ENCODE measurements at places on chromosomes 16 and 17.

DNA sequence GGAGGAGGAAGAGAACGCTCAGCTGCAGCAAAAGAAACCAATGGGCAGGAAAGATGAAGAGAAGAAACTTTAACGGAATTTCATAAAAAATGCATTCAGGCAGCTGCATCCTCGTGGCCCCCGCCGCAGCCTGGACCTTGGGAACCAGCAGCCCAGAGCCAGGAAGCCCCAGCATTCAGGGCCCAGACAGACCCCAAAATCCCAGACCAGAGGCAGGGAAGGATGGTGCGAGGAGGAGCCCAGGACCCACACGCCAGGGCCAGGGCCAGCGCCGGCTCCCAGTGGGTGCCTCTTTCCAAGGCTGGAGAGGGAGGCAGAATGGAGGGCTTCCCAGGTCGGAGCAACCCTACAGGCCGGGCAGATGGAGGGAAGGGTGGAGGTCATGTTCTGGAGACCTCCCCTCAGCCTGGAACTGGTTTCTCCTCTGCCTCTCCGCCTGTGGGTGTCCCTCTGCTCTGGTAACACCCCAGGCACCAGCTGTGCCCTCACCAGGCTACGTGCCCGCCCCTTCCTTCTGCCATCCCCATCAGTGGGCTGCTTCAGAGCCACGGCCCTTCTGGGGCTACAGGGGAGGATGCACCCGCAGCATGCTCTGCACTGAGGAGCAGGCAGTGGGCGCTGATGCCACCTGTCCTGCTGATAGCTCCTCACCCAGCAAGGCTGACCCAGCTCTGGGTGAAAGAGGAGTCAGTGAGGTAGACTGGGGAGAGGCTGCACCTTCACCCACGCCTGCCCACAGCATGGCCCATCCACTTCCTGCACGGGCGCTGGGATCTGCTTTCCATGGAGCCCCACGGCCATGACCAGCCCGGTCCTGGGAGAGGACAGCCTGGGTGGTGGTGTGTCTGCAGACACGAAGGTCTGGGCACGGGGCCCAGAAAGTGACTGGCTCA lies 1.2 kb upstream of the MIF4GD start:
- H3K36me3 ChIP-seq: peaks cover 17% of the 10 kb centered on the region
- peak overlapping the region; percentile 71 for H3K27ac ChIP-seq
- no peak for DNase-seq
- H3K27me3 ChIP-seq: no peaks in the 10 kb centered on the region
- H3K4me3 ChIP-seq: peak overlapping the region; percentile 79

DNA sequence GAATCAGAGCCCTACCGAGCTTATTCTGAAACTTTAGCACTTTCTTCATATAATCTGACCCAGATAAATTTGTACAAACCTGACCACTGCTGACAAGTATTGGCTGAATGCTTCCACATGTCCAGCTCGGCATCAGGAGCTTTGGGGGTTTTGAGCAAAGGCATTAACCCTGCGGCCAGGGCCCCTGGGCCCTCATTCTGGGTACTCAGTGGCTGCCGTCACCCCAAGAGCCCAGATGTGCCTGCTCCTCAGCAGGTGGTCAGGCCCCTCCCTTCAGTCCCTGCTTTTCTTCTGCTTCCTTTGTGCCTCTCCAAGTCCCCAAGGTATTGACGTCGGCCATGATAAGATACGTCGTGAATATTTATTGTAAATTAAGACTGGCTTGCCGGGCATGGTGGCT lies 47.3 kb upstream of the CHMP6 start:
- H3K36me3 ChIP-seq: peaks cover 40% of the 10 kb centered on the region
- H3K27me3 ChIP-seq: no peaks in the 10 kb centered on the region
- no peak for DNase-seq
- no peak overlapping the region for H3K4me3 ChIP-seq
- peaks cover 19% of the 10 kb centered on the region for H3K4me1 ChIP-seq

- DNase-seq: no peak
- H3K4me3 ChIP-seq: no peak overlapping the region
- H3K27ac ChIP-seq: no peak overlapping the region
- H3K4me1 ChIP-seq: no peaks in the 10 kb centered on the region
- H3K36me3 ChIP-seq: no peaks in the 10 kb centered on the region
These were observed 6.7 kb upstream of the SMIM5 start for GRCh38 chr17:75626496-75627038.

DNA sequence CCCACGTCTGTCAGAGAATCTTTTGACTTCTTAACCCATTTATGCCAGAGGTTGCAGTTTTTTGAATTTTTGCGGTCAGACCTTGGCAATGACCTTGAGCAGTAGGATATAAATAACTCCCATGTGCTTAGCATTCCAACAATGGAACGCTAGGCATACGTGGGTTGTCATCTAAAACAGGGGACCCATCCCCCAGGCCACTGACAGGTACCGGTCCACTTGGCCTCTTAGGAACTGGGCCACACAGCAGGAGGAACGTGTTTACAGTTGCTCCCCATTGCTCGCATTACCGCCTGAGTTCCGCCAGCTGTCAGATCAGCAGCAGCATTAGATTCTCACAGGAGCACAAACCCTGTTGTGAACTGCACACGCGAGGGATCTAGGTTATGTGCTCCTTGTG lies 76.8 kb upstream of the LGALS9 start:
- no peak overlapping the region for H3K27ac ChIP-seq
- H3K4me3 ChIP-seq: no peak overlapping the region
- no peaks in the 10 kb centered on the region for H3K27me3 ChIP-seq
- H3K36me3 ChIP-seq: peaks cover 22% of the 10 kb centered on the region
- no peak for DNase-seq

- peaks cover 34% of the 10 kb centered on the region for H3K36me3 ChIP-seq
- no peak for DNase-seq
- peak overlapping the region; percentile 42 for H3K27ac ChIP-seq
These were observed 32.5 kb downstream of the ADCY7 start for GRCh38 chr16:50298591-50299507.

GRCh38 chr17:74404218-74404617 lies 27.7 kb upstream of the GPRC5C start:
- H3K27me3 ChIP-seq: peaks cover 31% of the 10 kb centered on the region
- no peak overlapping the region for H3K4me3 ChIP-seq
- no peaks in the 10 kb centered on the region for H3K36me3 ChIP-seq
- no peaks in the 10 kb centered on the region for H3K4me1 ChIP-seq
- DNase-seq: no peak

DNA sequence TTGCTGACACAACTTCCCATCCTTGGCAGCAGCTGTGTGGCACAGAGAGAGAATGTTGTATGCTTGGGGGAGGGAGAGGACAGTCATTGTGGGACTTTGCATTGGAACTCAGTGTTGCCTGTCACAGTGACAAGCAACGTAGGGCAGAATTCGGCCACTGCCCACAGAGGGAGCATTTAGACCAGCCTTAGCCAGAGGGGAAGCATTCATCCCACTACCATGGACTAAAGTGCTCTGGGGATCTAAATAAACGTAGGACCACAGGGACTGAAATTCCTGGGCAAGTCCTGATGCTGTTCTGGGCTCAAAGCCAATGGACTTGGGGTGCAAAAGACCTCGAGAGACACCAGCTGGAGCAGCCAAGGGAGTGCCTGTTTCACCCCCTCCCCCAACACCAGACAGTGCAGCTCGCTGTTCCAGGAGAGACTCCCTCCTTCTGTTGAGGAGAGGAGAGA lies 44.9 kb downstream of the ABCA8 start:
- no peaks in the 10 kb centered on the region for H3K36me3 ChIP-seq
- no peak for DNase-seq
- H3K27me3 ChIP-seq: no peaks in the 10 kb centered on the region
- no peak overlapping the region for H3K27ac ChIP-seq

- no peak for DNase-seq
- no peaks in the 10 kb centered on the region for H3K4me1 ChIP-seq
- H3K36me3 ChIP-seq: no peaks in the 10 kb centered on the region
- H3K27ac ChIP-seq: no peak overlapping the region
- no peak overlapping the region for H3K4me3 ChIP-seq
These were observed 680.8 kb upstream of the CDH8 start for GRCh38 chr16:62717026-62717425.

DNA sequence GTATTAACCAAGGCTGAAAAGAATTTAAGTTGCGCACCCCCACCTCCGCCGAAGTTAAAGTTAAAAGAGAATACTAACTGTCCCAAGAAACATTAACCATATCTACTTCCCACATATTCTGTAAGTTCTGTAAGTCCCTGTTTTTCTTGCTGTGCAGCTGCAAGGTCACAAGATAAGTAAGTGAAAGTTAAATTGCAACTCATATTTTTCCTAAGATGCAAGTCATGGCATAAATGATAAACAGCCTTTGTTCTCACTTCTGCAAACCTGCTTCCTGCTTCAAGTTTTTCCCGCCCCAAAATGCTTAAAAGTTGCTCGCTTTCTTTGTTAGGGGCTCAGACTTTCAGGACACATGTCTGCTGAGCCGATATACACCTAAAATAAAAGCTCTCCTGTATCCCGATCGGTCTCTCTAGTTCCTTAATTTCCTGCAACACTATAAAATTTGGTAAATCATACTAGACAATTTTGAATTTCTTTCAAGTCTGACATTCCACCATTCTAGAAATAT lies 32.6 kb upstream of the ABCA9 start:
- no peak for DNase-seq
- no peak overlapping the region for H3K4me3 ChIP-seq
- peaks cover 4% of the 10 kb centered on the region for H3K4me1 ChIP-seq
- H3K27ac ChIP-seq: no peak overlapping the region
- no peaks in the 10 kb centered on the region for H3K27me3 ChIP-seq

GRCh38 chr16:35186045-35186759 lies 1726.8 kb downstream of the TP53TG3F start:
- no peak for DNase-seq
- no peak overlapping the region for H3K27ac ChIP-seq
- no peaks in the 10 kb centered on the region for H3K4me1 ChIP-seq
- H3K36me3 ChIP-seq: no peaks in the 10 kb centered on the region
- H3K4me3 ChIP-seq: no peak overlapping the region

- peaks cover 43% of the 10 kb centered on the region for H3K27me3 ChIP-seq
- peak overlapping the region; percentile 68 for H3K4me3 ChIP-seq
- peak overlapping the region; percentile 53 for H3K27ac ChIP-seq
- H3K4me1 ChIP-seq: peaks cover 18% of the 10 kb centered on the region
These were observed 1.1 kb upstream of the NXN start for GRCh38 chr17:980406-981291.

- H3K27me3 ChIP-seq: peaks cover 93% of the 10 kb centered on the region
- DNase-seq: peak; percentile 89
- H3K4me3 ChIP-seq: peak overlapping the region; percentile 73
These were observed 46.5 kb downstream of the SRCIN1 start for GRCh38 chr17:38559051-38559879.

DNA sequence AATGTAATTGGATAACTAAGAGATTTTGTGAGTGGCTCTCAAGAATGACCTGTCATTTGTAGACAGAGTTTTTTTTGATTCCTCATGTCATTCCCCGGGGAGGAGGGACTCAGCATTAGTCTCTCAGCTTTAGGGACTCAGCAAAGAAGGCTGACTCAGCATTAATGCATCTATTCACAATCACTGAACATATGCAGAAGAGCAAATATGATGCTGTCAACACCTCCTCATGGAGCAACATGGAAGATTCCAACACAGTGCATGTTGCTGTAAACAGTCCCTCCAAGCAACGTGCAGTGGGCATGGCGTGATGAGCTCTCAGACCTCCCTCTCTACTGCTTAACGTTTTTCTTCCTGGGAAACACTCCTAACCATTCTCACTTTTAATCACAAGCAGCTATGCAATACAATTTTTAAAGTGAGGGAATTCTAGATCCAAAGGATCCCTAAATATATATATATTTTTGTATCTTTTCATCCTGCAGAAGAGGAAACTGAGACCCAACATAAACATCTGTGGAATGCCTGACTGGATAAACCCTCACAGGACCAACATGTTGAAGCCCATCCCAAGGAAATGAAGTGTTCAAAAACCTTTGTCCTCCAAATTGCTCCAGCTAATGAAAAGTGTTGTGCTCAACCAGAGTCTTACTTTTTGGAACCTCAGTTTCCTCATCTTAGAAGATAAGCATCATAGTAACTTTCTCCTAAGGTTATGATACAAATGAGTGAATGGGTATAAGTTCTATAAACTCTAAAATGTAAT lies 38.9 kb downstream of the TMEM100 start:
- no peaks in the 10 kb centered on the region for H3K36me3 ChIP-seq
- DNase-seq: no peak

DNA sequence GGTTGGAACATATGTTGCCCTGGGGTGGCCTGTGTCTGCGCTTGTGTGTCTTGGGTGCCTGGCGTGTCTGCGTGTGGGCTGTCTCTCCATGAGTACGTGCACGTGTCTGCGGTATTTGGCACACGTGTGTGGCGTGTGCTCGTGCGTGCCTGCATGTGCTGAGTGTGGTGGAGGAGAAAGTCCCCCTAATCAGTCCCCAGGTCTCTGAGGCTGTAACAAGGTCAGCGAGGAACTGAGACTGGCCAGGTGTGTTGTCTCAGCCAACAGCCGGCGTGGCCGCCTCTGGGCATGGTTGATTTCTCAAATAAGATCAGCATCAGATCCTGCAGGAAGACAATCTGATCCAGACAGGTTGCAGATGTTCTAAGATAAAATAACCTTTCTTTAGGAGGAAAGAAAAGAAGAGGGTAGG lies 3.5 kb upstream of the CPNE7 start:
- H3K27me3 ChIP-seq: peaks cover 59% of the 10 kb centered on the region
- H3K27ac ChIP-seq: peak overlapping the region; percentile 62
- H3K4me3 ChIP-seq: no peak overlapping the region
- DNase-seq: no peak

DNA sequence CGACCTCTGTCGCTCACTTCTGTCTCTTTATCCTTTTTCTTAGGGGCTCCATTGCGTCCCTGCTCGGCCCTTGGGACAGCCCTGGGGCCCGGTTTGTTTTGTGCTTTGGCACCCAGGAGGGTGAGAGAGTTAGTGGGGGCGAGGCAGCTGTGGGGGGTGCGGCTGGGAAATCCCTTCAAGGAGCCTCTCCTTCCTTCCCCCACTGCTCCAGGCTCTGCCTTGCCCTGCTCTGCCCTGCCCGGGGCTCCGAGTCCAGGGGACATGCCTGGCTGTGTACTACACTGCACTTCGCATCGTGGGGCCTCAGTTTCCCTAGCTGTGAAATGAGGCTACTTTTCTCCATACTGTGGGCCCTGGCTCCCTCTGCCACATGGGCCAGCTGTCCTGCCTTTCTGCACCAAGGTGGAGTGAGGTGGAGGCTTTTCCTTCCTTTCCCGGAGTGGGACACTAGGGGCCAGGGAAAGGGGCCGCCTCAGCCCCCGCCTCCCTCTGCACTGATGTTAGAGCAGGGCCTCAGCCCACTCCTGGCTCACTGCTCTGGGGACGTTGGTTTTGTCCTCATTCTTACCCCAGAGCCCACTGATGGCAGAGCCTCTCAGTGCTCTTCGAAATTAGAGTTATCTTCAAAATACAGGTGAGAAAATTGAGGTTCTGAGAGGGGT lies 980 bp downstream of the LLGL1 start:
- no peaks in the 10 kb centered on the region for H3K27me3 ChIP-seq
- peak overlapping the region; percentile 83 for H3K27ac ChIP-seq
- H3K36me3 ChIP-seq: peaks cover 3% of the 10 kb centered on the region
- peaks cover 25% of the 10 kb centered on the region for H3K4me1 ChIP-seq

GRCh38 chr16:82843606-82844271 lies 217.0 kb downstream of the CDH13 start:
- H3K36me3 ChIP-seq: no peaks in the 10 kb centered on the region
- H3K4me1 ChIP-seq: no peaks in the 10 kb centered on the region
- H3K4me3 ChIP-seq: no peak overlapping the region
- no peak for DNase-seq
- H3K27ac ChIP-seq: no peak overlapping the region

Measured in activated naive CD4-positive, alpha-beta T cell treated with anti-CD3 and anti-CD28 coated beads, Interleukin-2, amount 10 ng/mL, durations not matched to agents 7 days and 5 days (primary cell).